SW 1271 (cell line): ENCODE measurements at places on chromosomes 3 and 15.

DNA sequence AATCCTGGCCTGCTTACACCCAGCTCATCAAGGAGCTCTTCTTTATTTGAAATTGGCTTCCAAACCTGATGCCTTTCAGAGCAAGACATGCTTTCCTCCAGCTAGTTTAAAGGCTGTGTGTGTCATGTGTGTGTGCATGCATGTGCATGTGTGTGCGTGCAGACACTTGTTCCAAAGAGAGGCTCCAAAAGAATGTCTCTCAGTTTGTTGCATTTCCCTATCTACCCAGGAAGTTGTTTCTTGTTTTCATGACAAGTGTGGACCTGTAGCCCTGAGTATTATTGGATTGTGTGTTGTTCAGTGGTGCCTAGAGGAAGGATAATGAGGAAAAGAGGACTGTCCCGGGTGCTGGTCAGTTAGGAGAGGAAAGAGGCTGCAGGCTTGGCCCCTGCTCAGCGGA is 240.0 kb downstream of the THSD4 start:
- no peak for DNase-seq

DNA sequence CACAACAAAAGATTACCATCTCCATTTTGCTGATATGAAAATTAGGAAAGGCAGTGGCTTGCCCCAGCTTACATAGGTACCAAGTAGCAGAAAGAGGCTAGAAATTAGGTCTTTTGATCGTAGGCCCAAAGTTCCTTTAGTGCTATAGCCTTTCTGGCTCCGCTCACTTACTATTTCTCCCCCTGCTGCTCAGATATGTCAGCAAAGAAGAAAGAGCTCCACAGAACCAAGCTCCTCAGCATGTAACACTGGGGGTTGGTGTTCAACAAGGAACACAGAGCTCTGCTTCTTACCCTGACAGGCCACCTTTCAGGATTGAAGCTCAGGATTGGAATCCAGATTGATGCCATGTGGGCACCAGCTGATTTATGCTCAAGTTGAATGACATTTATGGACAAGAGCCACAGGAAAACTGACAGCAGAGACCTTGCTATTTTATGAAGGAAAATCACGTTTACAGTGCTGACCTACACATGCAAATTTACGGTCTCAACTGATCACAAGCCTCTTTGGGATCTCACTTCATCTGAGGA is 6.1 kb upstream of the IL12A start:
- no peak for DNase-seq

DNA sequence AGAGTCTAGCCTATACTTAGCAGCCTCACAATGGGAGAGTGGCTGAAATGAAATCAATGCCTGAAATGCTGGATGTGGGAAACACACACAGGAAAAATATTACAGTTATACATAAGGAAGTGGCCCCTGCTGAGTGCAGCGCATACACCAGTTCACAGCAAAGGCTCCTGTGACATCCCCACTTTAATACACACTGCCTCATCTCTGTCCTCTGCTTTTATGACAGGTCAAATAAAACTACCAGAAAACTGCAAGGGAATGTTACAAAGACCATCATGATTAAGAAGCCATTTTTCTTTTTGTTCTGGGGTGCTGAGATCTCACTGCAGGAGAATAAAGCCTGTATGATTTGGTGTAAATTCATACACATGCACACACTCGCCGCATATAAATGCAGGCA is 214.3 kb downstream of the ARRDC4 start:
- DNase-seq = no peak

- DNase-seq = no peak
Measured at GRCh38 chr3:188775412-188775811, 396.4 kb upstream of the TPRG1 start.

DNA sequence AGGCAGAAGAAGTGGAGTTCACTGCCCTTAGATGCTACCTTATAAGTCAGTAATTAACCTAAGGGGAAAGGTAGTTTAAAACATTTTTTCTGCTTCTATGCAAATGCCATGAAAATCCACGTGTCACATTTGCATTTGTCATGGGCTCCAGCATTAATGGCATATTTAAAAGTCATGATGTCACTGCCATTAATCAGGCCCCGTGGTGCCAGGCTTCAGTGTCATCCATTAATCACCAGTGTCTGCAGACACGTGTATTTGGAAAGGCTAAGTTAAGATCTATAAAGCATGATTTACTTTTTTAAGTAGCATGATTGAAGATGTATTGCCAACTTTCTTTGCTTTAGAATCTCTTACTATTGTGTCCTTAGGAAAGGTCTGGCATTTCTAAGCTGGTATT is 857.8 kb downstream of the TUSC7 start:
- DNase-seq = no peak

GRCh38 chr3:17850448-17850847 is 108.0 kb upstream of the TBC1D5 start:
- no peak for DNase-seq

GRCh38 chr3:48748754-48749153 is 31.7 kb upstream of the IP6K2 start:
- no peak for DNase-seq
